ENCODE measurements at places on chromosomes 12 and 14. TPM values are rescaled to one million over a fixed set of nuclear protein-coding genes. Genes with fewer than 3 reads are reported as not detected.

GRCh38 chr12:19482036-19482435, 42.7 kb downstream of the AEBP2 start:
- DNase-seq = no peak

The AQP2 gene
- not detected for total RNA-seq

DNA sequence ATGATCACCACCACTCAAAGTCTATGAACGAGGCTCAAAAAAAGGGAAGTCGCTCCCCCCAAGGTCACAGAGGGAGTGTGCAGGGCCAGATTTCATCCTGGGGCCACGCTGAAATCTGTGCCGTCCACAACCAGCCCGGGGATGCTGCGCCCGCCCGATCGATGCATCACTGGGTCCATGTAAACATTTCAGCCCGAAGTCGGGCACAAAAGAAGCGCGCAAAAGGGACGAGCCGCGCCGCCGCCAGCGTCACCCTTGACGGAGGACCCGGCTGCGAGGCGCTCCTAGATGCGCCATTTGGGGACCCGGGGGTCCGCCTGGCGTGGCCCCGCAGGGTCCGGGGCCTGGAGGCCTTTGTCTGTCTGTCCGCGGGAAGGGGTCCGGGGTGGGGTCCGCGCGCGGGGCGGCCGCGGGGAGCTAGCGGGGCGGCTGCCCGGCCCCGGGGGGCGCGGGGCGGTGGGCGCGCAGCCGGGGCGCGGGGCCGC, 503 bp downstream of the FBXO21 start:
- peak; percentile 25 for DNase-seq

- no peak for DNase-seq
These were observed 153.9 kb downstream of the RAD51B start for GRCh38 chr14:67973436-67973835.

DNA sequence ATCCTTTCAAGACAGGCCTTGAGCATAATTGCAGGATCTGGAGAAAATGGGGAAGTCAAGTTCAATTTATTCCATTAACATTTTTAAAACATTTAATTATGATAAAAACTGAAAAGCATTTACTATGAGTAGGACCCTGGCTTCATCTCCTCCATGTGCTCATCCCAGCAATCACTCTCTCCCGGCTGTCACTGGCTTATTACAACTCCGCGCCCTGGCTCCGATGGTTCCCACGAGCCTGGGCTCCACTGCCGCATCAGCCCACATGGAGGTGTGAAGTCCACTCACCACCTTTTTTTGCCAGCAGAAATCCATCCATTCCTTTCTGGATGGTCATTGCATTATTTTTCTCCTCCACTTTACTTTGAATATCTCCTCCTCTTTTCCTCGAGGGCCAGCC, 194.4 kb downstream of the EMP1 start:
- no peak for DNase-seq

DNA sequence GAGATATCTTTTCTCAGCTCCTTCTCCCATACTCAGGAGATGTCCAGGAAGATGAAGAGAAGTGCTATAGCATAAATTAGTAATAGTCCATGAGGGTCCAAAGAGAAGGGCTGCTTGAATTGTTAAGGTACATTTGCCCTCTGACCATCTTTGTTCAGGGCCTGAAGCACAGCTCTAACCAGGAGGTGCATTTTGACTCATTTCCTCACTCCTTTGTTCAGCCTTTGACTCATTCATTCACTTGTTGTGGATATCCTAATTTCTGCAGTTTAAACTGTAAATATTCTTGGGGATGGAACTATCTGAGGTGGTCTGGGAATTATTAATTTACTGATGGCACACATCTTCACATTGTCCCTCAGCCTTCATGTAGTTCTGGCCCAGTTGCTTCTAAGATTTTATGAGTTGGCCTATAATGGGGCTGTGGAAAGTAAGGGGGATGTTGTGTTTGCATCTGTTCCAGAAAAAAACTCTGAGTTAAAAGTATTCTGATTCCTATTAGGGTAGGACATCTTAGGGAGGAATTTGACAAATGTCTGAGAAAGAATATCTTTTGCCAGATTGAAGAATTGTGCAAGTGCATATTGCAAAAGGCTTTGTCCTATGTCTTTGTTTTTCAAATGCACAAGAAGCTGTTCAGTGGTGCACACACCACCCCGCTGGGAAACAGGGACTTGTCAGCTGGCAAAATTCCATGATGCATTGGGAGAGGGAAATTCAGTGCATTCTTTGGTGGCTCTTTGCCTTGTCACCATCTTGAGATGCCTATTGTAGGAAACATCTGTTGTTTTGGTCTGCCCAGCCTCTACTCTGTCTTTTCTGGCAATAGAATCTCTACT, 22.1 kb downstream of the SMOC1 start:
- DNase-seq = no peak

- no peak for DNase-seq
These were observed 83.8 kb downstream of the DNAH10 start for GRCh38 chr12:123845881-123846280.

GRCh38 chr12:89439941-89440340, 84.7 kb downstream of the GALNT4 start:
- DNase-seq = no peak

The FOXN4 gene
- total RNA-seq = not detected

The RNASE7 gene
- not detected for total RNA-seq

DNA sequence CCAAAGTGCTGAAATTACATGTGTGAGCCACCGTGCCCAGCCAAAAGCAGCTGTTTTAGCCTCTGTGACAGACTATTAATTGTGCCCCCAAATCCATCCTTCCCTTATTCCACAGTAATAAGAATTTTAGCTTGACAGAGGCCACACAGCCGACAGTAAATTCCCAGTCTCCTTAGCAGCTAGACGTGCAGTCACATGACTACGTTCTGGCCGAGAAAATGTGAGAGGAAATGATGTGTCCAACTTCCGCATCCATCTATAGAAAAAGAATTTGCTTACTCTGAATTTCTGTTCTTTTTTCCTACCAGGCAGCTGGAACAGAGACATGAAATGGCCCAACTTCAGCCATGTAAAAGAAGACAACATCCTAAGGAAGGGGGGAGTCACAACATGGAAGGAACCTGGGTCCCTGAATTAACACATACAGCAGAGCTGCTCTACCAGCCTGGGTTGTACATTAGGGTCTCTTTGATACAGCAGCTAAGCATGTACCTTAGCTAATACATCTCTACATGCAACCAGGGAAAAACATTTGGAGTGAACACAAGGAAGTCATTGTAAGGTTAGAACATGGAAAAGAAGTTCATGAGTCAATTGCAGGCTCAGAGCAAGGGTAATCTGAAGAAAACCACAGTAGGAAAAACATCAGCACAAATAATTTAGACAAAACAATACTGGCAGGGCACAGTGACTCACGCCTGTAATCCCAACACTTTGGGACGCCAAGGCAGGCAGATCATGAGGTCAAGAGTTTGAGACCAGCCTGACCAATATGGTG, 35.5 kb downstream of the CIT start:
- DNase-seq = no peak

DNA sequence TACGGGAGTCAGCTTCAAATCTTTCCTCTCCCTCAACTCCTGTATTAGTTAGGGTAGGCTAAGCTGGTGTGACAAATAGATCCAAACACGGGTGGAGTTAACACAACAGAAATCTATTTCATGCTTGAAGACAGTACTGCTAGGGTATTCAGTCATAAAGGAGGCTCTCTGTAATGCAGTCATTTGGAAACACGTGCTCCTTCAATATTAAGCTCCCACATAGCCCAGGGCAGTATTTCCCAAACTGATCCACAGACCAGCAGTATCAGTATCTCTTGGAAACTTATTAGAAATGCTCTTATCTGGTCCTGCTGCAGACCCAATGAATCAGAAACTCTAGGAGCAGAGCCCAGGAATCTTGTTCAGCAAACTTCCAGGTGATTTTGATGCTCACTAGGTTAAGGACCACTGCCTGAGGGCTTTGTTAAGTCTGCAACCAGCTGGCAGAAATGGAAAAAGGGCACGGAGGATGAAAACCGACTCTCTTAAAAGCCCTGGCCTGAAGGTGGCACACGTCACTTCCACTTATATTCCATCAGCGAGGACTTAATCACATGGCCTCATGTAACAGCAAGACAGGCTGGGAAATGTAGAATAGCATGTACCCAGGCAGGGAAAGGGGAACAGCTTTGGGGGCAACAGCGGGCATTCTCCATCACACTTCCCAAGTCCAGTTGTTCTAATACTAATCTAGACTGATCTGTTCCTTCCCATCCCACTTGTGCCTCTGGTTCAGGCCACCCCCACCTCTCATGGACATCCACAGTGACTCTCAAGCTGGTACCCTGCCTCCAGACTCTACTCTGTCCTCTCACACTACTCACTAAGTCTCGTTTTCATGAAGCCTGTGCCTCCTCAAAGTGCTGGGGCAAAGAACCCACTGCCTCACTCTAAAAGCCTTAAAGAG, 38.2 kb upstream of the RIC8B start:
- no peak for DNase-seq
